Activated CD8-positive, alpha-beta T cell treated with anti-CD3 and anti-CD28 coated beads, Interleukin-2, amount 10 ng/mL, durations not matched to agents 7 days and 5 days (primary cell): ENCODE measurements at places on chromosomes 3 and 15. TPM values are rescaled to one million over a fixed set of nuclear protein-coding genes. Genes with fewer than 3 reads are reported as not detected.

MEIS2 gene
- not detected for total RNA-seq

DNA sequence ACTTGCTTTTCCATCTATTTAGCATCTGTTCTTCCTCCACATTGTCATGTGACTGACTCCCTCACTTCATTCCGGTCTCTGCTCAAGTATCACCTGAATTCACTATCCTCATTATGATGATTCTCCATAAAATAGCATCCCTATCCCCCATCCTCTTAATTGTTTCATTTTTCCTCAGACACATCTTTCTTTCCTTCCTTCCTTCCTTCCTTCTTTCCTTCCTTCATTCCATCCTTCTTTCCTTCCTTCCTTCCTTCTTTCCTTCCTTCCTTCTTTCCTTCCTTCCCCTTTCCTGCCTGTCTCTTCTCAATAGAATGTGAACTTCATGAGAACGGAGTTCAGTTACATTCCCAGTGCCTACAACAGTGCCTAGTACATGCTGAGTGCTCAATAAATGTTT, 32.6 kb upstream of the MTHFS start:
- DNase-seq, result no peak

GRCh38 chr15:63440756-63441155, 59.1 kb upstream of the CA12 start:
- DNase-seq, result no peak

DNA sequence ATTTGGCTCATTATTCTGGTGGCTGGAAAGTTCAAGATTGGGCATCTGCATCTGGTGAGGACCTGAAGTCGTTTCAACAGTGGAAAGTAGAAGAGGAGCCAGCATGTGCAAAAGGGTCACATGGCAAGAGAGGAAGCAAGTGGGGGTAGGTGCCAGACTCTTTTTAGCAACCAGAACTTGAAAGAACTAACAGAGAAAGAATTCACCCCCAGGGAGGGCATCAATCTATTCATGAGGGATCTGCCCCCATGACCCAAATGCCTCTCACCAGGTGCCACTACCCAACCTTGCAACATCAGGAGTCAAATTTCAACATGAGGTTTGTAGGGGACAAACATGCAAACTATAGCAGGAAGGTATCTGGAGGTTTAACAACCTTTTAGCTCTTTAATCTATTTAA, 10.3 kb upstream of the RYK start:
- no peak for DNase-seq

LRRC58 gene
- total RNA-seq, result 27.9 TPM

ROBO2 gene
- total RNA-seq, result not detected

DNA sequence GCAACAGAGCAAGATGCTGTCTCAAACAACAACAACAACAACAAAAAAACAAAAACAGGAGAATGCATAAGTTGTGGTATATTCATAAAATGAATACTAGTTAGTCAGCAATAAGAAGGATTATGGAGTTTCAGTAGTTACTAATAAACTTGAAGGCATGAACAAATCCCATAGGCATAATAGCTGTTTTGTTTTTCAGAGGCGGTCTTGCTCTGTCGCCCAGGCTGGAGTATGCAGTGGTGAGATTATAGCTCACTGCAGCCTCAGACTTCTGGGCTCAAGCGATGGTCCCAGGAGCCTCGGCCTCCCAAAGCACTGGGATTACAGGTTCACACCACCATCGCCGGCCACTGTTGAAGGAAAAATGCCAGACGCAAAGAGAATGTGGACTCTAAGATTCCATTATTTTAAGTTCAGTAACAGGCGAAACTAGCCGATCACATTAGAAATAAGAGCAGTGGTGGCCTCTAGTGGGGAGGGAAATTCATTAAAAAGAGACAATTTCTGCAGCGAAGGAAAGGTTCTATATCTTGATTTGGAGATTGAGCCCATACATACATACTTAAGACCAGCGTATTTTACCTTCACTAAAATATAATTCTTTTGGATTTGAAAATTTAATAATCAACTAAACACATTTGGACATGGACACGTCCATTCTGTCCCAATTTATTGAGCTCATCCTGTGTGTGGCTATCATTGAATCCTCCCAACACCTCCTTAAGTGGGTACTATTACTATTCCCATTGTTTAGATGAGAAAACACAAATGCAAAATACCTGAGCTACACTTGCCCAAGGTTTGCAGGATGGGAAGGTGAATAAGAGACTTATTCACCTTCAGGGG, 27.4 kb upstream of the HDAC11 start:
- DNase-seq, result peak; percentile 71

DNA sequence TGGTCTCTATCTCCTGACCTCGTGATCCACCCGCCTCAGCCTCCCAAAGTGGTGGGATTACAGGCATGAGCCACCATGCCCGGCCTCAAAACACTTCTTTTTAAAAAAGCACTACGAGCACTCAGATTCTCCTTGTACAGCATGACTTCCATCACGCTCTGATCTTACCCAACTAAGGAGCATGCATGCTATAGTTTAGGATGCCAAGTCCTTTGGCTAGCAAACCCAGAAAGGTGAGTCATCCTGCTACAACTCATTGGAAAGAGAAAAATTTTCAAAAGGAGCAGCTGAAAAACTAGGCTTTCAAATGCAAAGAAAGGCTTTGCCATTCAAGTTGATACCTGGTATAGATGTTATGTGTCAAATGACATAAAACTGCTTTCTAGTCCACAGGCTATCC, 70.3 kb upstream of the PRICKLE2 start:
- no peak for DNase-seq
